Esophagus squamous epithelium (tissue), 5 donors: ENCODE measurements at places on chromosomes 1 and 21.

DNA sequence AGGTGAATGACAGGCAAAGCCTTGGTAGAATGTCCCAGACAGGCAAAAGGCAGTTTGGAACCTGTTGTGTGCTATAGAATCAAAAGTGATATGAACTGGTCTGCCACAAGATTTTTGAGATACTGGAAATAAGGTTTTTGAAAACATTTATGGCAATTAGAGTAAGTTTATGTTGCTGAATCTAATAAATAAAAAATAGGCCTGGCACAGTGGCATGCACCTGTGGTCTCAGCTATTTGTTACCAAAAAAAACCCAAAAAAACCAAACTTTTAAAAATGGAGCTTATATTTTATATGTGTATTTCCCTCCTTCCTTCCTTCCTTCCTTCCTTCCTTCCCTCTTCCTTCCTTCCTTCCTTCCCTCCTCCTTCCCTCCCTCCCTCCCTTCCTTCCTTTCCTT is 76.4 kb upstream of the ARTN start:
- no peak for DNase-seq

GRCh38 chr1:22398656-22399420 is 52.8 kb upstream of the ZBTB40 start:
- no peak for DNase-seq

DNA sequence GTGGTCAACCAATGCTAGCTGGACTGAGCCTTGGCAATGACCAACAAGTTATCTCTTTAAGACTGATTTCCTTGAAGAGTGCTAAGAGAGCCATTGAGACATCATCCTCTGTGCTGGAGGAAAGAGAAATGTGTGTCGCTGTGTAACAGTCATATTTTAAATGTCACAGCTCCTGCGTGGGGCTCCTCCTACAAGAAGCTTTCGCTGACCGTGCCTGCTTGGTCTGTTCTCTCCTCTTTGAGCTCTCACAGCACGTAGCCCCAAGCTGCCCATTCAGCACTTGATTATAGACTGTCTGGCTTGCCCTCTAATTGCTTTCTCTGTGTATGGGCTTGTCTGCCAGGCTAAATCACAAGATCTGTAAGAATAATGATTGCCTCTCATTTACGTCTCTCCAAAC is 221.3 kb downstream of the FOXD2 start:
- DNase-seq, result no peak

GRCh38 chr1:179930867-179931266 is 23.7 kb upstream of the CEP350 start:
- DNase-seq, result no peak

GRCh38 chr1:18630511-18631495 is at the start of gene PAX7:
Gene PAX7, plus strand, starts transcription at chr1:18630846. Its CDS starts 758 bp downstream, at chr1:18631604.
- no peak for DNase-seq

- DNase-seq, result no peak
These were observed 120.2 kb downstream of the TLR5 start for GRCh38 chr1:223022641-223023473.

- no peak for DNase-seq
These were observed 391.0 kb downstream of the OMA1 start for GRCh38 chr1:58155418-58156123.

- DNase-seq, result no peak
These were observed 13.2 kb downstream of the FCER1A start for GRCh38 chr1:159315381-159315780.

GRCh38 chr1:54273092-54273794 is 73.3 kb downstream of the MRPL37 start:
- no peak for DNase-seq

GRCh38 chr1:54851406-54851805 is 35.6 kb downstream of the DHCR24 start:
- DNase-seq, result no peak

DNA sequence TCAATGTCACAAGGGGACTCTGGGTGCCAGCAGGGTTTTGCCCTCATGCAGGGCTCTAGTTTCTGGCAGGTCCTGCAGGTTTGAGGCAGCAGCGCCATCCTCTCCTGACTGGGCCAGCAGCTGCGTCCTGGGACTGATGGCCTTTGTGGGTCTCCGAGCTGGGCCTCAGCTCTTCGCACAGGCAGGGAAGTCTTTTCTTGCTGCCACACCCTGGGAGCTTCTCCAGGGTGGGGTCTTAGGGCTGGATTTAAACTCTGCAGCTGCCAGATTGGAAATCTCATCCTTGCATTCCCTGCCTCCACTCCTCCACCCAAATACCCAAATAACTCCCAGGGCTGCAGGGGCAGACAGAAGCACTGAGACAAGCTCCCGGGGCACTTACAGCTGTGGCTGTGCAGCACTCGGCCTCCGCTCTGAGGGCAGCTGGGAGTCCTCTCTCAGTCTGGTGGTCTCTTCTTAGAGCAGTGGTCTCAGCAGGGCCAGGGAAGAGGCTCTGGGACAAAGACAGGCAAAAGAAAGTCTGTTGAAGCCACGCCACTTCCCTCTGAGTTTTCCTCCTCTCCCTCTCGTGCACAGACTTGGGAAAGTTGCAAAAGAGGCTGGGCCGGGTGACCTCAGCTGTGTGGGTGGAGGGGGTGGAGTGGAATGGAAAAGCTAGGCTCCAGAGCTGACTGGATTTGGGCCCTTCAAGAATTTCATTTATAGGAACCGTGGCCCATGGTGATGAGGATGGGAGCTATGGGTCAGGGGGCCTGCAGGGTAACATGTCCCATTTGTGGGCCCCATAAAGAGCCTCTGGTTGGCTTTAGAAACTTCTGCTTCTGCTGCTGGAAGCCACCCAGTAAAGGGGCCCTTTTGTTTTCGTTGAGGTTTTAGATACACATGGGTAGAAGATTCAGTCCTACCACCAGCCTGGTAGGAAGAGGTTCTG is at the start of gene RAB7B:
TSS of gene RAB7B (minus strand) at position 525 of the 931 bp plus-strand sequence. CDS start 9,260 bp downstream, outside the sequence.
- DNase-seq, result no peak

DNA sequence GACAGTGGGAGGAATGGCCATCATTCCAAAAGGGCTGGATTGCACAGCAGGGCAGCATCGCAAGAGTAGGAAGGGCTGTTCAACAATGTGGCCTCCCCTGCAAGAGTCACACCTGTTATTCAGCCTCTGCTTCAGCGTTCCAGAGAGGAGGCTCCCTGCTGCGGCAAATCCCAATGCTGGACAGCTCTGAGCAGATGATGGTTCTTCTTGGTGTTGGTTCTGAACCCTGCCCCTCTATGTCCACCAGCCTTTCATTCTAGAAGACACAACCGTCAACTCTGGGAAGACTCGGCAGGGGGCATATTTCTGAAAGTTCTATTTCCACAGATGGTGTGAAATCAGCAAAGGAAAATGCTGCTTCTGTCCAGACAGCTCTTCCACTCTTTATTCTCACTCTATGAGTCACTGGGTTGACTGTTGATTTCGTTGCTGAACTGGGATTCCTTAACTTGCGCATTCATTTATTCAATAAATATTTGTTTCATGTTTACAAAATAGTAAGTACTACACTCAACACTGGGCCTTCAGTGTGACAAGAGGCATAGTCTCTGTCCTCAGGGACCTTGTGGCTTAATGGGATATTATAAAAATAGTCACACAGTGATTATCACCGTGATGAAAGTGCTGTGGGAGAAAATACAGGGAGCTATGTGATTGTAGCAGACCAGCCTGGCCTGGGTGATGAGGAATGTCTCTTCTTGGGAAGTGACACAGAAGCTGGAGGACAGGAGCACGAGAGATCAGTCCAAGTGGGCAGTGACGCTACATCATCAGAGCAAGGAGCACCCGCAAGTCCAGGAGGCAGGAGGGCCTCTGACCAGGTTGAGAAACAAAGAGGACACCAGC is 260.3 kb downstream of the SIPA1L2 start:
- no peak for DNase-seq

DNA sequence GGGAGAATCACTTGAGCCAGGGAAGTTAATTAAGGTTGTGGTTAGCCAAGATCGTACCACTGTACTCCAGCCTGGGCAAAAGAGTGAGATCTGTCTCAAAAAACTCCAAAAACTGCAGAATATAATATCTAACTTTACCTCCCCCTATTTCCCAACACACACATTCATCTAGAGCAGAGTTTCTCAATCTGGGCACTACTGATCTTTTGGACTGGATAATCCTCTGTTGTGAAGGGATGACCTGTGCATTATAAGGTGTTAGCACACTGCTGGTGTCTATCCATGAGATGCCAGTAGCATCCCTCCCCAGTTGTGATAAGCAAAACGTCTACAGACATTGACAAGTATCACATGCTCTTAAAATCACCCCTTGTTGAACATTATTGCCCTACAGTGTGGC is 61.8 kb downstream of the RGS13 start:
- DNase-seq, result no peak

DNA sequence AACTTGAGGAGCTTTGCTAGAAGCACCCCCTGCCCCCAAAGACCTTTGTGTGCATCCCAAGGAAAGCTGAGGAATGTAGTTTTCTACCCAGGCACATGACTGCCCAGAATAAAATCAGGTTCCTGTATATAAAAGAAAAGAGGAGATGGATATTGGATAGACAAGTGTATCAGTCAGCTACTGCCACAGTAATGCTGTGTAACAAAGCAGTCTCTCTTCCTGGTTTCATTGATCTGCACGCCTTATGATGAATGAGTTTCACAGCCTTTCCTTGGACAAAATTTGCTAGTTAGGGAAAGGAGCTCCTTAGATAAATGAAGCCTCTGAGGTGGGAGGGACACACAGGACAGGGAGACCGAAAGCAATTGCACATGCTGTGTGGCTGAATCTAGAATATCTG is 108.9 kb downstream of the TAS1R2 start:
- DNase-seq, result no peak

- no peak for DNase-seq
These were observed 101.1 kb downstream of the ADARB1 start for GRCh38 chr21:45175326-45176095.

GRCh38 chr1:92096317-92096716 is 16.2 kb downstream of the BTBD8 start:
- DNase-seq, result no peak

- DNase-seq, result no peak
These were observed 7.6 kb upstream of the RAP1A start for GRCh38 chr1:111611986-111612385.

DNA sequence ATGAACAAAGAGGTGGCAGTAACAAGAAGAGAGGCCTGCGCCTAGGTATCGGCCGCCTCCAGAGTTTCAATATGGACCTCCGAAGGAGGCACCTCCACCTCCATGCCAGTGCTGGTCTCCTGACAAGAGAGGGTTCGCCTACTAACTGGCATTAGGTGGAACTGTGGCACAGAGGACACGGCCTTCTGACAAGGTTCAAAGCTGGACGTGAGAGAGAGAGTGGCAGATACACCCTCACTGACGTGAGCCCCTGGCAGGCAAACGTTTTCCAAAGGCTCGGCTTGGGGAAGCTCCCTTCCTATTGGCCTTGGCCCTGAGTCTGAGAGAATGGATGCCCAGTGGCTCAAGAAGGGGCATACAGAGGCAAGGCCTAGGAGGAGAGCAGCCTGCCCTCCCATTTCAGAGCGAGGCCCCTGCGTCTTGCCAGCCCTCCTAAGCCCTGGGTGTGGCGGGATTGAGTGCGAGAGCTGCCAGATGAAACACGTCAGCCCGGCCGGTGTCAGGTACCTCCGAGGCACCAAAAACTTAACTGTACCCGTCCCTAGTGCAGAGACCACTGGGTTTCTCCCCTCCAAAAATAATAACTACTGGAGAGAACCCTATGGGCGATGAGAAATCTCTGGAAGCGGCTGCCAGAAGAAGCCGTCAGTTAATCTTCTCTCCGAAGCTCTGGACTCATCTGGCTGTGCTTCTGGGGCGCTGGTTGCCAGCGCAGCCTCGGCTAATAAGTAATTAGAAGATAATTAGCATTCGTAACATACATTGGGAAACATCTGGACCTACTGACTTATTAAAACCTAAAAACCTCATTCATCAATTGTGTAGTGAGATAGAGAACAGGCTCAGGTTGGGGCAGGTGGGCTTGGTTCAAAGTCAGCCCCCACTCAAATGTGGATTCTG is 283.6 kb downstream of the NPHP4 start:
- no peak for DNase-seq

GRCh38 chr1:30743584-30744059 is 14.0 kb downstream of the LAPTM5 start:
- no peak for DNase-seq

GRCh38 chr21:25949701-25950100 is 214.9 kb downstream of the GABPA start:
- DNase-seq, result no peak

DNA sequence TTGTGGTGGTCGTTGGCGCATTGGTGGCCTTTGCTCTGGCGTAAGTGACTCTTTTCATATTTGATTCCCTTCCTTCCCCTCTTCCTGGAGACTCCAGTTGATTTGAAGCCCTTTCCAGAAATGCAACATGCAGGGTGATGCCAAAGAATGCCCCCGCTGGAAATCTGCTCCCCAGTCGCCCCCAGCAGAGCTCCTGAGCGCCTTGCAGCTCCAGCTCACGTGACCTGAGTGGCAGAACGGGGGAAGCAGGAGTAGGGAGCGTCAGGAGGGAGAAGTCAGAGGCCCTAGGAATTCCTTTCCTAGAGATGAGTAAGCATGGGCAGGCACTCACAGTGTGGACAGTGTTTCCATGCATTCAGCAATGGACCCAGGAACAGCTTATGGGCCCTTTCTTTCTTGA is 255.9 kb downstream of the CACNA1E start:
- no peak for DNase-seq

DNA sequence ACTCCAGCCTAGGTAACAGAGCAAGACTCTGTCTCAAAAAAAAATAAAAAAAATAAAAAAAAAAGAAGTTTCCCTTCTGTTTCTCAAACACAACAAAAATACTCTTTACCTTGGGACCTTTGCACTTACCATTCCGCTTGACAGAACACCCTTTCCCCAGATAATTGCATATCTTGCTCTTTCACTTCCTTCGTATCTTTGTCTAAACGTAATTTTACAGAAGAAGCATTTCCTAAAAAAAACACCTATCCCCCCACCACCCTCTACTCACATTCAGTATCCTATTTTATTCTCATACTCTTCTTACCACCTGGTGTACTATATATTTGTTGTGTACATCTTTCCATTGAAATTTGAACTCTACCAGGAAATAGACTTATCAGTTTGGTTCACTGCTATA is 32.7 kb downstream of the ASH1L start:
- DNase-seq, result no peak

DNA sequence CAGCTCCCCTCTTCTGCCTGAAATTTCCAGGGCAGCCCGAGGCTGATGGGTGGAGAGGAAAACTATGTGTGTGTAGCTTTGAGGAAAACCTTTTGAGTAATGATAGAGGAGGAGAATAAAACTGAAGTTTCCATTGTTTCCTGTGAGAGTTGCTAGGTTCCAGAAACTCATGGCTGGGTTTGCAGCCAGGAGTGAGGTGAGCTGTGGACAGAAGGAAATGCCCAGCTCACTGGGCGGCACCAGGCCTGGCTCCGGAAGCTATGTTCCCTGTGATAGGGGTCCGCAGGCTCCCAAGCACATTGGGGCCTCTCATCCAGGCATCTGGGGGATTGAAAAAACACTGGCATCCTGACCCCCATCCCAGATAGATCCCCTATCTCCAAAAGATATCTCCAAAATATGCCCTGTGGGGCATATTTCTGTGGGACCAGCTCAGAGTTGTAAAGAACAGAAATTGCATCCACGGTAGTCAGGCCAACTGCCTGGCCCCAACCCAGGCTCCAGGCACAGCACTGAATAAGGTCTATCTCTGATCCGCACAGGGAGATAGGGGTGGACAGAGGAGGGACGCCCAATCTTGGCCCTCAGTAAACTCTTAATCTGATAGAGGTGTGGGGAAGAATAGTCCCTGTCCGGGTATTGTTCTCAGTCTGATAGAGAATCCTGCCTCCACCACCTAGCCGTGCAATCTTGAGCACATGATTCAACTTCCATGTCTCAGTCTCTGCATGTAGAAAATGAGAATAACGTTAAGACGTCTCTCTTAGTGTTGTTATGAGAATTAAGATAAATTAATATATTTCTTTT is 1.8 kb upstream of the HSPG2 start:
- DNase-seq, result no peak

GRCh38 chr1:231561647-231562383 is 33.3 kb downstream of the TSNAX start:
- DNase-seq, result no peak
